KBM-7 (cell line): ENCODE measurements at places on chromosomes 5 and 9.

DNA sequence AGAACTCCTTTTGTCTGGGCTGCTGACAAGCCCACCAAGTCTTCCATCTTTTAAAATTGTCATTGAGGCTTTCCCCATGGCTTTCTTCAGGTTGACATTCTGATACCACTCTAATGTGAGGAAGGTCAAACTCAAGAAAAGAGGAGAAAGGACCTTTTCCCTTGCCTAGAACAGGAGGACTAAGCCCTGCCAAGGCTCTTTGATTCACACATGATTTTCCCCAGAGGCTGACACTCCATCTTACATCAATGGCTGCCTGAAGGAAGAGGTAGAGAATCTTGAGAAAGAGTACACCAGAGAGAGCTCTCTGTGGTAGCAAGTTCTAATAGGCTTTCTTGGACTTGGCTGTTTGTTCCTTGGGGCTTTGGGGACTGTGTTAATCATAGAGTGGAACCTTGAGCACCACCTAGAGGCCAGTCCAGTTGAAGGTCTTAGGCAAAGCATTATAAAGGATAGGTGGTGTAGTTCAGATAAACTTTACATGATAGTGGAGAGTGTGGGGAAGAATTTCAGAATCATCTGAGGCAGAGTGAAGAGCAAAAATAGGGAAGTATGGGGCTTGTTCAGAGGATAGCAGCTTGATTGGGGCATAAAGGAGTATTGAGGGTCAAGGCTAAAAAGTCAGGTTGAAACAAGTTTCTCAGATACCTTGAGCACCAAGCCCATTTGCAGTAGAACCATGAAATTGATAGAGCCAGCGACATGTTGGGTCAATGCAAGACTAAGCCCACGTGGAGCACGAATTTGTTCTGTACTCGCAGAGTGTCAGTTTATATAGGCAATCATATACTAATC lies 36.7 kb downstream of the NDFIP1 start:
- peak; percentile 81 for DNase-seq

GRCh38 chr9:21831841-21832509 lies 29.5 kb downstream of the MTAP start:
- peak; percentile 42 for DNase-seq

DNA sequence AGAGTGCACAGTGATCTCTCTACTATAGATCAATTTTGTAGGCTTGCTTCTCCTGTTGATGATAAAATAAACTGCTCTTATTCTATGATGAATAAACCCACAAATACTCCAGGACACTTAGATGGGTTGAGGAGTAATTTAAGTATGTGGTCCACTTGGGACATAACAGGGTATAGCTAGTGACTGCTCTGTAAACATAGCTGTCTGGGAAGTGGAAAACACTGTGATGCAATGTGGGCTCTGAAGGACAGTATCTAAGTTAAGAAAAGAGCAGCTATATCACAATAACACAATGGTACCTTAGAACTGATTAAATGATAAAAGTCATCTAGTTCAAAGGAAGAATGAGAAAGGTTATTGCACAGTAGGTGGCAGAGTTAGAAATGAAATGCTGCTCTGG lies 294.3 kb upstream of the HAPLN1 start:
- DNase-seq, result no peak

DNA sequence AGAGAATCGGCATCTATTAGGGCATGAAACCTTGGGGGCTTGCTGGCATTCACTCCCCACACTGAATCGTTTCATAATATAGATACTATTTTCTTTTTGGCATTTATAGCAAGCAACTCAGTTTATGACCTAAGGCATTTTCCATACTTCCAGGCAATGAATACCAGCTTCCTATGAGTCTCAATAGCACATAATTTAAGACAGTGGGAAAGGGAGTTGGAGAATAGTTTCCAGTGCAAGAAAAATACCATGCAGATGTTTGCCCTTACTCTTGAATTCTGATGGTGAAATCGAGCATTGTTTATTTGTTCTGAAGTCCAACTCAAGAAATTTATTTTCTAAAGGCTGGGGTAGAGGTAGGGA lies 175.8 kb upstream of the KLF9 start:
- DNase-seq, result no peak

GRCh38 chr5:164909673-164910072 lies 1404.3 kb downstream of the MAT2B start:
- DNase-seq, result no peak

GRCh38 chr5:41707853-41708603 lies 162.2 kb downstream of the OXCT1 start:
- DNase-seq, result peak; percentile 29

DNA sequence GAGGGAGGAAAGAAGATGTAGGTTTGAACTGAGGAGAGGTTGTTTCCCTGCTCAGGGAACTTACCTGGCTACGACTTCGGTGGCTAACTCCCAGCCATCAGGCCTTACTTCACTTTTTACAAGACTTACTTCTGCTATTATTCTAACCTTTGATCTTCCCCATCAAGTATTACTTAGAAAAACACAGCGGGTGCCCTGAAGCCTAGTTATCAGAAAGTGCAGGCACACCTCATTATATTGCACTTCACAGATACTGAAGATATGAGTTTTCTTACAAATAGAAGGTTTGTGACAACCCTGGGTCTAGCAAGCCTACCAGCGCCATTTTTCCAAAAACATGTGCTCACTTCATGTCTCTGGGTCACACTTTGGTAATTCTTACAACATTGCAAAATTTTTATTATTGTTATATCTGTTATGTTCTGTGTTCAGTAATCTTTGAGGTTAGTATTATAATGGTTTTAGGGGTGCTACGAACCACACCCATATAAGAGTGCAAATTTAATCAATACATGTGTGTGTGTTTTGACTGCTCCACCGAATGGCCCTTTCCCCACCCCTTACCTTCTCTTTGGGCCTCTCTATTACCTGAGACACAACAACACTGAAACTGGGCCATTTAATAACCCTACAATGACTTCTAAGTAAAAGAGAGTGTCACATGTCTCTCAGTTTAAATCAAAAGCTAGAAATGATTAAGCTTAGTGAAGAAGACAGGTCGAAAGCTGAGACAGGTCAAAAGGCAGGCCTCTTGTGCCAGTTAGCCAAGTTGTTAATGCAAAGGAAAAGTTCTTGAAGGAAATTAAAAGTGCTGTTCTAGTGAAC lies 2102.7 kb upstream of the WWC1 start:
- DNase-seq, result no peak

GRCh38 chr5:50886657-50887345 lies 220.4 kb downstream of the PARP8 start:
- no peak for DNase-seq

GRCh38 chr5:119274767-119275130 lies 81.1 kb upstream of the TNFAIP8 start:
- peak; percentile 24 for DNase-seq

DNA sequence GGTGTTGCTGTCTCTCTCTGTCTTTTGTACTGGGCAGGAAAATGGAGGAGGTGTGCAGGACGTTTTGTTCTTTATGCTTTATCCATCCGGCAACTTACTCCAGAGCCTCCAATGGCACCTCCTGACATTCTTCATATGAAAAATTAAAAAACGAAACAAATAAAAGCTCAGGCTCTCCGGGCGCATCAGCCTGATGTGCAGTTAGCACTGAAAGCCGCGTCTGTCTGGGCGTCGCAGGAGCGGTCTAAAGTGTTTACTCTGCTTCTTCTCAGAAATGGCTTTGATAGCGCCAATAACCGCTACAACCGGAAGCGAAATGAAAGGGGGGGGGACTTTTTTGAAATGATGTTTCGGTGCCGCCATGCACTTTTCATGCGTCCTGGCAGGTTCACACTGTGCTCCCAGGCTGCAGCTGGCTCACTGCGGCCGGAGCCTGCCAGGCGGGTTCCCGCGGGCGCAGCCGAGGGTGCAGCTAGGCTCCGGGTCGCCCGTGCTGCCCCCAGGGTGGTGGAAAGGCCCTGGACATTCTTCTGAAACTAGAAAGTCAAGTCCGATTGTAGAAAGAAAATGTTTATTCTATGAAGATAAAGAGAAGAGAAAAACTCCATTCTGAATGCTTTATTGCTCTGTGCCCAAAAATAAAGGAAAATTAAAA lies 407.7 kb upstream of the IRX1 start:
- DNase-seq, result no peak

DNA sequence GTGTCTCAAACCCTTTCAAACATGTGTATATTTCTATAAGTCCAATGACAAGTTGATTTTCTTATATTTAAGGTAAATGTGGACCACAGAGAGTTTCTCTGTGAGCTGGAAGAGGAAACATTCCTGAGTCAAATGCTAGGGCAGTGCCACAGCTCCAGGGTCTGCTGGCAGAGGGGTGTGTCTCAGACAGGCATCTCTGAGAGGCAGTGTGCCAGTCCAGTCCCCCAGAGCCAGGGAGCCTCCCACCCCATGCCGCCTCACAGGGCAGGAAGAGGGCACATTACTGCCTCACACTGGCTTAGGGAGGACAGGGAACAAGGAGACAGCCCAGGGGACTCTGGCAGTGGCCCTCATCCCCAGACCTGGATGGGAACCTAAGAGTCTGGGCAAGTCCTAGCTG lies 120.2 kb downstream of the TENT4A start:
- DNase-seq, result no peak

DNA sequence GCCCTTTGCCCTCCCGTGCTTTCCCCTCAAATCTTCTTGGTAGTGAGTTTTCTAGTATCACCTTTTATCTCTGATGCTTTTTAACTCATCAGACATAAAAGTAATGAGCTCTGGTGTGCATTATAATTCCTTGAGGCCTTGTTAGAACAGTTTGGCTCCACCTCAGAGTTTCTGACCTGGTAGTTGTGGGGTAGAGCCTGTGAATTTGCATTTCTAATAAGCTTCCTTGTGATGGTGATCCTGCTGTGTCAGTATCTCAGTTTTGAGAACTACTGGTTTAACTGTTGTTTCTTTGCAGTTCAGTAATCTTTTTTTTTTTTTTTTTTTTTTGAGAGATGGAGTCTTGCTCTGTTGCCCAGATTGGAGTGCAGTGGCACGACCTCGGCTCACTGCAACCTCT lies 31.1 kb downstream of the UBE2D2 start:
- no peak for DNase-seq

DNA sequence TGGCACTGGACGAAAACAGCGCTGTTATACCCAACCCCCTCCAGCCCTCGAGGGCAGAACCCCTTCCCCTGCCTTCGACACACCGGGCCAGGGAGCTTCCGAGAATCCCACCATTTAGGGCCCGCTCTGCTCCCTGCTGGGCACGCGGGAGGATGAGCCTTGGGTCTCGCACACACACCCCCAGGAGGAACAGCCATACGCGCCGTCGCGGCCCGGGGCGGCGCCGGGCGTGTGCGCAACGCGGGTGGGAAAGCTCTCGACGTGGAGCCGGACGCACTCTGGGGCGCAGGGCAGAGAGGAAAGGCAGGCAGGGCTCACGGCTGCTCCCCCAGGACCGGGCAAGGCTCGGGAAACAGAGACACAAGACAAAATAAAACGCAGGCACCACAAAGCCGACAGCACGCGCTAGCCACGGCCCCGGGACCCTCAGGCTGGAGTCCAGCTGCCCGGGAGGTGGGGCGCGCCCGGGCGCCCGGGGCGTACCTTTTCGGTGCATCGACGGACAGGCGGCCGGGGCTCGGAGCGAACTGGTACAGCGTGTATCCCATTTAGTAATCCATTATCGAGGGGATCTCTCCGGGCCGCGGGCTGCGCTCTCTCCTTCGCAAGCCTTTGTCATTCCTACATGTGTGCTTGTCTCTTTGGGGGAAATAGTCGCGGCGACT lies 789 bp downstream of the SEMA6A start:
- no peak for DNase-seq

DNA sequence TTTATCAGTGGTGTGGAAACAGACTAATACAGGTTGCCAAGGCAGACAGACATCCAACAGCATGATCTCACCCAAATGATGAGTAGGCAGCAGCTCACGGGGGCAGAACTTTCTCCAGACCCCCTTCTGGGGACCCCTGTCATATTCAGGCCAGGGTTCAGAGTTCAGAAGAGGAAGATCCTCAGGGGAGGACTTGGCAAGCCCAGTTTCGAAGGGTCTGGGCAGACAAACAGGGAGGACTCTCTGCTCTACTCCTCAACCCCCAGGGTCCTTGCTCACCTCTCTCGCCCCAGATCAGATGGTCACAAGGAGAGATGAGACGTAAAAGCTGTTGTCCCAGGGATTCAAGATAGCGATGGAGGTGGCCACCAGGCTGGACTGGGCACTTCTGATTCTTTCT lies 215.1 kb upstream of the MVB12B start:
- DNase-seq, result no peak

GRCh38 chr5:72364171-72364570 lies 44.0 kb downstream of the PTCD2 start:
- no peak for DNase-seq

- no peak for DNase-seq
Measured at GRCh38 chr5:157186309-157187045, 5.8 kb downstream of the ITK start.

GRCh38 chr5:42718591-42718990 lies 38.0 kb upstream of the CCDC152 start:
- DNase-seq, result peak; percentile 7

GRCh38 chr5:109335114-109335513 lies 74.7 kb downstream of the PJA2 start:
- no peak for DNase-seq

- DNase-seq, result no peak
Measured at GRCh38 chr5:76788362-76788761, 30.5 kb upstream of the F2RL1 start.

DNA sequence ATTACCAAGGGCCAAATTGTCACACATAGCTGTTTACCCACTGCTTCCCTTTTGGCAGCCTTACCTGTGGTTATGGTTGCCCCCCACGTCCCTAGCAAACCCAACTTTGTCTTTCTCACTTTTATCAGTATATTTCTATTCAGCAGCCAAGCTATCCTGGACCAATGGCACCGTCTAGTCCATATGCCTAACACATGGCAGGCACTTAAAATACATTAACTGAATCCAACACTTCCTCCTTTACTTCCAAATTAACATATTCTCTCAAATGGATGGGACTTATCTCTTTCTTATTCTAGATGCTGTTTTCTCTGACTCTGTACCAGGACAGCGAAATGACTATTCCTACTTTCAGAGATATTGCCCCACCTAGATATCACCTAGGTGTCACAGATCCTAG lies 50.9 kb upstream of the SLC44A1 start:
- peak; percentile 27 for DNase-seq

- peak; percentile 44 for DNase-seq
Measured at GRCh38 chr5:175741556-175741955, 83.7 kb downstream of the HRH2 start.

DNA sequence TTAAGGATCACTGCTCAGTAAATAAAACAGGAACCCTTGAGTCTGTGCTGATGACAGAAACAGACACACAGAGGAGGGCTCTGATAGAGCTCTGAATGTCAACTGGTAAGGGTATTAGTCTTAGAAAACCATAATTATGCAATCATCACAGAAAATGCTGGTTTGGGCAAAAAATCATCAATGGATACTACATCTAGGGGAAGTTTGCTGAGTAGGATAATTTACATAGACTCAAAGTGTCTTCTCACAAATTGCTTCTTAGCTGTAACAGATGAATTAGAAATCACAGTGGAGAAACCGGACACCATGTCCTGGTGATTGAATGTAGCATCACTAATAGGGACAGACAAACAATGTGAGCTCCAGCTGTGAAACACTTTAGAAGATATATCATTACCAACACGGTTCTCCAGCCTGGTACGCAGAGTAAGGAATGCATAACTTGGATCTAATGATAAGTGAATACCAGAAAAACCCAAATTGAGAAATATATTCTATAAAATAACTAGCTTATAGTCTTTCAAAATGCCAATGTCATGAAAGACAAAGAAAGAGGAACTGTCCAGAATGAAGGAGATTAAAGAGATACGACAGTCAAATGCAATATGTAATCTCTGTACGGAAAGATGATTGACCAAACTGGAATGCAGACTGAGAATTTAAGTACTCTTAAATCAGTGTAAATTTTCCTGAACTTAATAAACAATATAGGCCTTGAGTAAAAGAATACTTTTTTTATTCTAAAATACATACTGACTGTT lies 17.3 kb downstream of the CHD1 start:
- peak; percentile 20 for DNase-seq
